ENCODE measurements at places on chromosomes 7 and 10. TPM values are rescaled to one million over a fixed set of nuclear protein-coding genes. Genes with fewer than 3 reads are reported as not detected.

DNA sequence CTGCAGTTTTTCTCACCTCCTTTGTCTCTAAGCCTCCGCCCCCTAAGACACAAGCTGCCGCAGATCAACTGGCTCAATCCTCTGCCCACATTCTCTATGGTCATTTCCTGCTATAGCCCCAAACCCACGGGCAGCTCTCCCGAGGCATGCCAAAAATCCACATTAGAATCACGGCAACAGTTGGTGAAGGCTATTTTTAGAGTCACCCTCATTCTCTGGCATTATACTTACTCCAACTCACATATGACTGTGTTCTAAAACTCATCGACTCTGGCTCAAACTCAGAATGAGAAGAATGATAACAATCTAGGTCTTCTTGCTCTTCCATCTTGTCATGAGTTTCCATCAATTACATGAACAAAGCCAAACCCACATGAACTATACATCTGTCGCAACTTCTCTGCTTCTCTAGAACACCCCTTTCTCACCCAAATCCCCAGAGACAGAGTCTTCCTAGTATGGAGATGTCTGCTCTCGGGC, 10.9 kb upstream of the KIAA1549 start:
- H3K4me3 ChIP-seq, result no peak overlapping the region
- H3K27me3 ChIP-seq, result no peaks in the 10 kb centered on the region
- no peaks in the 10 kb centered on the region for H3K36me3 ChIP-seq
- peak; percentile 34 for DNase-seq

DNA sequence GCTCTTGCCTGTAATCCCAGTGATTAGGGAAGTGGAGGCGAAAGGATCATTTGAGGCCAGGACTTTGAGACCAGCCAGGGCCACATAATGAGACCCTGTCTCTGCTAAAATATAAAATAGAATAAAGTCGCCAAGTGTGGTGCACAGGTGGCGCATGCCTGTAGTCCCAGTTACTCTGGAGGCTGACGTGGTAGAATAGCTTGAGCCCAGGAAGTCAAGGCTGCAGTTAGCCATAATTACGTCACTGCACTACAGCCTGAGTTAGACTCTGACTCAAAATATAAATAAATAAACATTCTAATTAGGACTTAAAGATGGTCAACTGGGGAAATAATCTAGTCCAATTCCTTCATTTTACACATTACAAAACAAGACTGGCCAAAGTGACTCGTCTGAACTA, 768 bp downstream of the CHCHD2 start:
- no peaks in the 10 kb centered on the region for H3K27me3 ChIP-seq
- peak overlapping the region; percentile 81 for H3K4me3 ChIP-seq
- peak; percentile 74 for DNase-seq
- peak overlapping the region; percentile 94 for H3K27ac ChIP-seq
- peaks cover 3% of the 10 kb centered on the region for H3K4me1 ChIP-seq

DNA sequence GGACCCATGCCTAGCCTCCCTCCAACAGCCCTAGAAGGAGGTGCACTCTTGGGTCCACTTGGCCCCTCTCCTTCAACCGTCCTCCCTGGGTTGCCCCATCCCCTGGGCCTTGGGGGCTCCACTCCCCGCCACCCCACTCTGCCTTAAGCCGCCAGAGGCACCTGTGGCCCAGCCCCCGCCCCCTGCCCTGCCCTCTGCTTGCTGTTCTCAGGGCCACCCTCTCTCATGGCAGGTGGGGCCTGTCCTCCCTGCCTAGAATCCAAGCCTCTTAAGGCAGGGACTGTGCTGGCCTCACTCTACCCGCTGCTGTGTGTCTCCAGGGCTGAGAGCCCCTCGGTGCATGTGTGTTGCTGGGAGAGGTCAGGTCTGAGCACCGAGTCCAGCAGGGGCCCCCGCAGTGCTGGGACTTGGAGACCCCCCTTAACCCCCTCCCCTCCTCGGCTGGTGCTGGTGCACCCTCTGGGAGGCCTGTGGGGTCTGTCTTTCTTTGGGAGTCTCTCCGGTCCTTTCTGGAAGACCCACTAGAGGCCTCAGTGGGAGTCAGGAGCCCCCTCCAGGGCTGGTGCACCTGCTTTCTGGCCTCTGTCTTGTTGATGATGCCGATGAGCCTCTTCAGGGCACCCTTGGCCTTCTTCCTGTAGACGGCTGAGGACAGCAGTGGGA, 43.8 kb downstream of the CFAP46 start:
- peaks cover 5% of the 10 kb centered on the region for H3K27me3 ChIP-seq
- no peak overlapping the region for H3K27ac ChIP-seq
- no peaks in the 10 kb centered on the region for H3K36me3 ChIP-seq
- H3K4me3 ChIP-seq, result no peak overlapping the region
- H3K4me1 ChIP-seq, result peaks cover under 1% of the 10 kb centered on the region
- DNase-seq, result no peak

IKZF1 gene
- 1.6 TPM for total RNA-seq

All from muscle of leg (tissue), 16 donors.